PC-9 (cell line): ENCODE measurements at places on chromosomes 7 and 10. TPM values are rescaled to one million over a fixed set of nuclear protein-coding genes. Genes with fewer than 3 reads are reported as not detected.

The ENTPD1 gene
- not detected in 2 replicates for total RNA-seq

GRCh38 chr10:68606918-68607317 lies 46.8 kb downstream of the TET1 start:
- DNase-seq: no peak

DNA sequence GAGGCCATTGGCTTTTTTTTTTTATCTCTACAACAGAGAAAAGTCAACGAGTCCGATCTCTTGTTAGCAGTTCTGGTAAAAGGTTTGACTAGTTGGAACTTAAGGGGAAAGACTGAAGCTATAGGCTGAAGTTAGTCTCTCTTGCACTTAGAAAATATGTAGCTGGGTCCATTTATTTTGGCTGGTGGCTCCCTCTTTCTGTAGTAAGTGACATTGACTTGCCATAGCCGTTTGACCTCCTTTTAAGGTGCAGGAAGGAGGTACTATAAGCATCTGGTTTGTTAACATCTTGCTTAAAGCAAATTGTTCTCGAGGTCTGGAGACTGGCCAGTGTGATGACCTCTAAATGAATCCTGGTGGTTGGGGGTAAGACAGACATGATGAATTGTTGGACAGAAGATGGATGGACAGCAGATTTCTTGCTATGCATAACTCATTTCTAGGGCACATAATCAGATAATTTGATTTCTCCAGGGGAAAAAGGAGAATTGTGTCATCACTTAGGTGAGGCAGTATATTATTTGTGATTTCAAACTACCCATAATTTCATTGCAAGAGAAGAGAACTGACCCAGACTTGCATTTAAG lies 356.3 kb upstream of the GALNT17 start:
- DNase-seq: no peak

DNA sequence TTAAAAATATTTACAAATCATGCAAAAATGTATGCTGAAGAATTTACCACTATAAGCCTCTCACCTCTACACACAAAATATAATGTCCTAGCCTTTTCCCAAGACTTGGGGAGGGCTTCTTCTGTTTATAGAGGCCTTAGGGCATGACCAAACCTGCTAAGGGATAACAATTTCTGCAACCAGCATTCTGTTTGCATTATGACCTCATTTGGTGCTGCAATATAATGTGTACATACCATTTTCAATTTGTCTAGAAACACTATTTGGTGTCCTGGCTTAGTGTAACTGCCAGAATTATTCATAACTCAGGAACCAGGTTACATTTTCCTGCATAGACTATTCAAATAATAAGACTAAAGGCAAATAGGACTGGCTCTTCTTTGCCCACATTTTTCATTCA lies 446.6 kb upstream of the SORCS1 start:
- no peak for DNase-seq

DNA sequence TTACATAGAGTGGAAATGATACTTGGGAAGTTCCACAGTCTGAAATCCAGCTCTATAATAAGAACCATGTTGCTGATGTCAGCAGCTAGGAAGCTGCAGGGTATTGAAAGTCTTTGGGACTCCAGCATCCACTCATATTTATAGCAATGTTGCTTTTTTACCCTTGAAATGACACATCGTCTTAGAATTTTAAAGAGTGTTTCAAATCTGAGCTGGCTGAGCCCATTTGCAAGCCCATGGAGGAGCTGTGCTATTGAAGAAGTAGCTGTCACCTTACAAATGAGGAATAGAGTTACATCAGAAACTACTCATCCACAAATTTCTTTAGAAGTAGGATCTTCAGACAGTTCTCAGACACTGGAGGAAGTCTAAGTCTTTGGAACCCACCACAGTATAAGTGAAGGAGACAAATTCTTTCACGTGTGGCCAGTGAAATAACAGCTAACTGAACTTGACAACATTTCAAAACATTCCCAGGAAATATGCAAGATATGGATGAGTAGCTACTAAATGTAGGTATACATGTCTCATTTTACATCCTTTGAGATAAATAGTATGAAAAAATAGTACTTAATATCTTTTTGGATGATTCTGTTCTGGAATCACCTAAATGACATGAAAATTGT lies 203.6 kb downstream of the ZNF365 start:
- no peak for DNase-seq

DNA sequence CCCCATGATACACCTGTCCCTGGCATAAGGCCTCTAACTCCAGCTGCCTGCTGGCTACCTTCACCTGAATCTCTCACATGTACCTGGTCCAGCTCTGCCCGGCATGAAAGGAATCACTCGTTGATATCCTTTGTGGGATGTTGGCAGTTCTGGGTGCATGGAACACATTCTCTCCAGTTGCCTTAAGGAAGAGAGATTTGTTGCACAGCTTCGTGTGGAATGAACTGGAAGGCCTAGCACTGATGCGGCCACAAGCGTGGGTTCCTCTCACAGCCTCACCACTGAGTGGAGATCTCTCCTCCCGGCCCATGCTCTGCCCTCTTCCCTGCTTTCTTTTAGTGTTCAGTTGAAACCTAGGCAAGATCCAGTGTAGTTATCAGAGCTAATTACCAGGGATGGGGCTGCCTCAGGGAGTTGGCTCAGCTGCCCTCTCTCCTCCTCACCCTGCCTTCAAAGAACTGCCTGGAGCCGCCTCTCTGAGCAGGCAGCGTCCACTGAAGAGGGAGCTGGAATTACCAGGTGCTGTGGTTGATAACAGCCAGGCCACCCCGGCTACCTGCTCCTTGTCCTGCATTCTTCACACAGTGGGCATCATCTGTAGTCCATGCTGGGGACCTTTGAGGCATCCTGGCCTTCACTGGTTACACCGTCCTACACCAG lies 194.3 kb downstream of the CCDC3 start:
- DNase-seq: no peak

The ANKRD30A gene
- total RNA-seq: not detected in 2 replicates

- no peak for DNase-seq
These were observed 237.6 kb upstream of the TCERG1L start for GRCh38 chr10:131549116-131549515.

The ASZ1 gene
- total RNA-seq: not detected in 2 replicates

DNA sequence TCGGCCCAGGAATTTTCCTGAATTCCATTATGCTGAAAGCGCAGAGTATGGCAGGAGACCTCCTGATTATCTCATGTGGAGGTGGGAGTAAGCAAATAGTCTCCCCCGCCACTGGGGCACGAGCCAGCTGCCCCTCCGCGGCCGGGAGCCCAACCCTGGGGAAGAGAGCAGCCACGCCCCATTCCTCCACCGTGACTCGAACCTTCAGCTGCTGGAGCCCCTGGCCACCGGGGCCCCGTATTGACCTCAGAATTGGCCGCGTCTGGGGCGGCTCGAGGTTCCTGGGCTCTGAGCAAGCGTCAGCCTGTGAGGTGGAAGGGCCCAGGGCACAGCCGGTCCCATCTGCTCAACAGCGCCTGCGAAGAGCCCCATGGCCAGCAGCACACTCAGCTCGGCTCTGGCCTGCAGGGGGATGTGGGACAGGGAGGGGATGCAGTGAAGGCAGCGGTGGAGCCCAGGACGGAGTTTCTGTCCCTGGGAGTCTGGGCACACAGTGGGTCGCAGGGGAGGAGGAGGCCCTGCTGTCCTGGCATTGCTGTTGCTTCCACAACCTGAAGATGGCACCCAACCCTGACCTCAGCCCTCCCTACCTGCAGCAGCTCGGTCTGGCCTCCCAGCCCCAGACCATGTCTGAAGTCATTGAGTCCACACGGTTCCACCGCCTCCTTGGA lies 97.8 kb downstream of the CHST15 start:
- DNase-seq: peak; percentile 78

The CDHR1 gene
- not detected in 2 replicates for total RNA-seq

- peak; percentile 56 for DNase-seq
These were observed 2.9 kb upstream of the ZNF467 start for GRCh38 chr7:149776289-149776688.
